ENCODE measurements at places on chromosomes 13 and 19.

GRCh38 chr19:56253737-56254136, 18.8 kb upstream of the EDDM13 start:
- DNase-seq = peak; percentile 36

- DNase-seq = no peak
These were observed 18.6 kb upstream of the AKT2 start for GRCh38 chr19:40303765-40304164.

- peak; percentile 34 for DNase-seq
These were observed 101.7 kb upstream of the SERP2 start for GRCh38 chr13:44271915-44272341.

DNA sequence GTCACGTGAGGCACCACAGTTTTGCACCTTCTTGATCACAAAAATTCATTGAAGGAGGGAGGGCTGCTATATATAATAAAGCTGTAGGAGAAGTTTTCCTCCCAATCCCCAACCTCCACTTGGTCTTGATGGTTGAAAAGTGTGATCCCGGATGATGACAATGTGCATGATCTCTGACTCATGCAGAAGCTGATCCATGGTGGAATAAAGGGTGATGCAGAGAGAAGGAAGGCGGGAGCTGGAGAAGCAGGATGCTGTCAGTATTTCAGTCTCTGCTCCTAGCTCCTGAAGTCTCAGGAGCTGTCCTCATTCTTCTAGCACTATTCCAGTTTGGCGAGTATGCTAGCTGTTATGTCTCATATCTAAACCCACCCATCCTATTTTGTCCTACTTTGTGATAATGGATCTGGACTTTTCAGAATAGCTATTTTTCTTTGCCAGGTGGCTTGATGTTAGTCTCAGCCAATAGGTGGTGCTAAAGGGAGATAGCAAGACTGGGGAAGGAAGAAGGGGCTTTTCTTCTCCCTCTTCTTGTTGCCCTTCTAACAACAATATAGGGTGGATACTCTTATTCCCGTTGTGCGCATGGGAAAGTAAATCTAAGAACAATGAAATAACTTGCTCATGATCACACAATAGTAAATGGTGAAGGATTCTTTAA, 65.6 kb upstream of the HTR2A start:
- no peak for DNase-seq

GRCh38 chr13:77544758-77545338, 9.3 kb downstream of the SCEL start:
- no peak for DNase-seq

DNA sequence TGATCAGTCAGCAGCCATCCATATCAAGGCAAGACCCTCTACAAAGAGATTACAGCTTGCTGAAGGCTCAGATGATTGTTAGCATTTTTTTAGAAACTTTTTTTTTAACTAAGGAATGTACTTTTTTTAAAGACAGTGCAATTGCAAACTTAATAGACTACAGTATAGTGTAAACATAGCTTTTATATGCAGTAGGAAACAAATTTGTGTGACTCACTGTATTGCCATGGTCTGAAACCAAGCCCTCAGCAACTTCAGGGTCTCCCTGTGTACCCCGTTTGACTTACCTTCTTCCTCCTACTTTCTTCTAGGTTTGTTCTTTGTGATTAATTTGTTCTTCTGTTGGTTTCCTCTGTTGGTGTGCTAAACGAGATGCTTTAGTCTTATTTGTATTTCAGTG, 93.0 kb upstream of the TEX29 start:
- no peak for DNase-seq

DNA sequence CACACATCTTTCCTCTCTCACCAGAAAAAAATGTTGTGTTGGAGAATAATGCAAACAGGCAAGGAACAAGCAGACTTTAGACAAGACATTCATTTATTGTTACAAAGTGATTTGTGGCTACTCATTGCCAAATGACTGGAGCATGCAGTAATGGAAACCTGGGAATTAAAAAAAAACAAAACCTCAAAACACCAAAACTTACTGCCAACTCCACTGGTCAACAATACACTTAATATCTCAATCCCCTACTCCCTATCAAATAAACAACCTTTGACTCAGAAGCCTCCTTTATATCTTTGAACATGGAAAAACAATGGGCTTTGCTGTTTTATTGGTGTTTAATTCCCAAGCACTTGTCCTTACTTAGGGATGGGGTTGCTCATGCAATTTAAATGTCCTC, 112.8 kb downstream of the POSTN start:
- DNase-seq = no peak

DNA sequence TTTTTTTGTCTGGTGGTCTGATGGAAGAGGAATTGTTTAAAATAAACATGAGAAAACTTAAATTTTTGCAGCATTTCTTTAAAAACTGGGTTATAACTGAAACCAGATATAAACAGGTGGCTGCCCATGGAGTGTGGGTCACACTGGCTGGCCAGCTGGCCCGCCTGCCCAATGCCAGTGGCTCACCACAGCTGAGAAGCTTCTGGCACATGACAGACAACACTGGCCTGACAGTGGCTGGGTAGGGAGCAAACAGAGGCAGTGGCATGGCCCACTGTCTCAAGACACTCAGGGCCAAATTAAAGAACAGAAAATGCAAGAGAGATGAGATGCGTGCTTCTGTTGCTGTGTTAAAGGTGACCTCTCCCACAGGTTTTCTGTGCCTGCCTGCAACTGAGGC, 3.1 kb upstream of the SLC35E1 start:
- no peak for DNase-seq

- DNase-seq = no peak
These were observed at the start of gene ADGRE3 for GRCh38 chr19:14674764-14675163. TSS of gene ADGRE3 (minus strand) at chr19:14674844. CDS start at chr19:14674770, 74 bp downstream.

GRCh38 chr19:1495799-1496713, 5.1 kb downstream of the REEP6 start:
- no peak for DNase-seq

DNA sequence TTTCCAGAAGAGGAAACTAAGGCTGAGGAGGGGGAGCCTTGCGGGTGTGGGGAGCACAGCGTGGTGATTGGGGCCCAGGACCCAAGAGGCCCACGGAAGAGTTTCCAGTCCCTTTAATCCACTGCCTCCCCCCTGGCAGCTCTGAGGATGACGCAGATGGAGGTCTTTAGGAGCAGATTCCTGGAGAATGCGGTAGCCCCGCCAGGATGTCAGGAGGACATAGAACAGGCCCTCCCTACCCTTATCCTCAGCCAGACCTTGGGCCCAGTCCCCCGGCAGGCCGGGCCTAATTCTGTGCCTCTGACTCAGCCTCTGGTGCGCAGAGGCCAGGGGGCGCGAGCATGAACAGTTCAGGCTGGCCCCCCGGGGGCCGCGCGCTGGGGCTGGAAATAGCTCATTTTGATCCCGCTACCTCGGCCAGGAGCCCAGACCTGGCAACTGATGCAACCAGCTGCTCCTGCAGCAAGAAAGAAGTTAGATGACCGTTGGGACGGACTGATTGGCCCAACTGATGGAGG, 461 bp upstream of the HSPB6 start:
- DNase-seq = no peak

DNA sequence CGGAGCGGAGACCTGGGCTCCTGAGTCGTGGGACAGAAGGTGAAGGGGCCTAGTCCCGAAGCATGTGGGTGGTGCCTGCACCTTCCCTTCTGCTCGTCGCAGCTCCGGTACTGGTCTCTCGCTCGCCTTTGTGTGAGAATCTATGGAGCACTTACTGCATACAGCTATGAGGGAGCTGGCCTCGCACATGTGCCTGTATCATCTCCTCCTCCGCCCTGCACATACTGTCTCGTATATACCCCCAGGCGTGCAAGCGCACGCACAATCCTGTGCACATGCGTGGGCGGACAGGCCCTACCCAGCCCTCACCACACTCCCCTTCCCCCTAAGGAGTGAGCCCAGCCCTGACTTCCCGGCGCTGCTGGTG, 8.7 kb downstream of the PIK3R2 start:
- peak; percentile 54 for DNase-seq

DNA sequence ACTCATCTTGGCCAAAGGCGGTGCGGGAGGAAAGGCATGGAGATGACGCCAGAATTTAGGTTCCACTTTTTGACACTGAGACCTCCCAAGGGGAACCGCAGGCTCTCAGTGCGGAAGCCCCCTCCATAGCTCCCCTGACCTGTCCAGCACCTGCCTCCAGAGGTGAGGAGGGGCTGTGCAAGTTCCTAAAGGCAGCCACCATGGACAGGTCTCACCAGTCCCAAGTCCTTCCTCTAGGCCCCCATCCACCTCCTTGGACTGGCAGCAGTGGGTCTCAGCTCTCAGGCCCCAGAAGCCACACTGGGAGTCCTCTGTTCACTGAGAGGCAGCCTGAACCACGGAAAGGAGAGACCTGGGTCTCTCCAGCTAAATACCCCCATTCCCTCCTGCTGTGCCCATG, 31.6 kb upstream of the TSHZ3 start:
- no peak for DNase-seq

- no peak for DNase-seq
These were observed 300.0 kb downstream of the FGF9 start for GRCh38 chr13:21970918-21971317.

Data from putamen (tissue), 1 donor.